ENCODE measurements at places on chromosomes 3 and 15. TPM values are rescaled to one million over a fixed set of nuclear protein-coding genes. Genes with fewer than 3 reads are reported as not detected.

DNA sequence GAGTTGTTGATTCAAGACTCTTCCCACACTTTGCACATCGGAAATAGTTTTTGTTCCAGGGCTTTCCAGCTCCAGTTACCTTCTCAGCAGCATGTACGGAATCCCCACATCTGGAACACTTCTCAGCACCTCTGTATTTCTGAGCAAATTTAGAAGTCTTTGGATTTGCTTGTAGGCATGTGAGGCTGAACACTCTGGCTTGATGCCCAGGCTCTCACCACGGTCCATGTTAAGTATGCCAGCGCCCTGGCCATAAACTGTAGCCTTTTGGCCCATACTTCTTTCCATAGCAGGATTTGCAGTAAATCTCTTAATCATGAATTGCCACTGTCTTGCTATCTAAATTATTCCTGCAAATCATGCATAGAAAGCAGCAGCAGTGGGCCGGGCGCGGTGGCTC, 24.4 kb downstream of the ATP2C1 start:
- no peak for DNase-seq

GRCh38 chr3:197507081-197507480, 48.7 kb downstream of the BDH1 start:
- DNase-seq: no peak

DNA sequence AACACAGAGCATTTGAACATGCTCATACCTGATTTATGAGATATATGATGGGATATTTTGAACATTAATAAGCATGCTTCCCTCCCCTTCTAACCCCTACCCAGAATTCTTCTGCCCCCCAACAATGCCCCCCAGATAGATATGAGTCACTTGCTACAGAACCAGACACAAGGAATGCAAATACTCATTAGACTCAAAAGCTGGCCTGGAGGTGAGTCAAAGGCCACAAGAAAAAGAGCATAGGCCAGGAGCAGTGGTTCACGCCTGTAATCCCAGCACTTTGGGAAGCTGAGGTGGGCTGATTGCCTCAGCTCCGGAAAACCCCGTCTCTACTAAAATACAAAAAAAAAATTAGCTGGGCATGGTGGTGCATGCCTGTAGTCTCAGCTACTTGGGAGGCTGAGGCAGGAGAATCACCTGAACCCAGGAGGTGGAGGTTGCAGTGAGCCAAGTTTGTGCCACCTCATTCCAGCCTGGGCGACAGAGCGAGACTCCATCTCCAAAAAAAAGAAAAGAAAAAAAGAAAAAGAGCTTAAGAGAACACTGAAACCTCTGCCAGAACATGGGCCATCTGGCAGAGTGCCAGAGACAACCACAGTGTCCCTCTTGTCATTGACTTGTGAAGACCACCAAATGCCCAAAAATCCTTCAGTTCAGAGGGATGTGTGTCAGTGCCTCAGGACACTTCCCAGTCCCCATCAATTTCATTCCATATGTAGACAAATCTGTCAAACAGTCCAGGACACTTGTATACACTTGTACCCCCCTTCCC, 3.9 kb upstream of the SH3GL3 start:
- no peak for DNase-seq

- no peak for DNase-seq
These were observed 17.7 kb downstream of the FEM1B start for GRCh38 chr15:68295014-68295805.

- DNase-seq: no peak
These were observed 14.1 kb downstream of the SYNM start for GRCh38 chr15:99118801-99119546.

DNA sequence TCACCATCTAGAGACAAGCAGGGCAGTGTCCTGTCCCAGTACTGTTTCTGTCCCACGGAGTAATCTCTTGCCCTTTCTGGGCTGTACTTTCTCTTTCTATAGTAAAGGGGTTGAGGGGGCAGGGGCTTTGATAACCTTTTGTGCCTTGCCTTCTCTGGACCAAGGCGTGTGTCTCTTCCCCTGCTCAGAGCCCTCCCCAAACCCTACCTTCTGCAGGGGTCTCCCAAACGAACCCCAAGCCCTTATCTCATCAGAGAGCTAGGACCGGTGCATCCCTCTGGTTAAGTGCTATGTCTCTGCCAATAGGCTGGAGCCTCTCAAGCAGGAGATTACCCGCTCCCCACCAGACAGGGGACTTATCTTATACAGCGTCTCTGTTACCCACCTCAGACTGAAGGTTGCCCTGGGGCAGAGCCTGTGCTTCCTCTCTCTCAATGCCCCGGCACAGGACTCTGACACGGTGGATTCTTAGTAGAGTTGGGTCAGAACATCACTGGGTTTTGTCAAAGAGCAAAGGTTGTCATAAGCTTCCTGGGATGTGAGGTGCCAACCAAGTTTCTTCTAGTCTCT, 2.9 kb downstream of the PLEKHO2 start:
- DNase-seq: peak; percentile 45

DNA sequence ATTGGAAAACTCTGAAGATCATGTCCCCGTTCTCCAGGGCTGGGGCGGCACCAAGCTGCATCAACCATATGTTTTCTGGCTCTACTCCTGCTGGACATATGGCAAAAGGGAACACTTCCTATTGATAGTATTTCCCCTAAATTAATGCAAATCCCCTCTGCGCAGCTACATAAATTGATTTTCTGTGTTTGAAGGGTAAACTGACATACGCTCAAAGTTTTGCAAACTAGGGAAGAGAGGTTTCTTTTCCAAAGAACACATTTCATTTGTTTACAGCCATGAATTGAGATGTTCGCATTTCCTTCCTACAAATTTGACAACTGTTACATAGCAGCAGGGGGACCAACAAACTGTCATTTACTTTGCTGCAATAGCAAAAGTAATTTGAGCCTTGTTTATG, 35.9 kb downstream of the CTXND1 start:
- DNase-seq: no peak

DNA sequence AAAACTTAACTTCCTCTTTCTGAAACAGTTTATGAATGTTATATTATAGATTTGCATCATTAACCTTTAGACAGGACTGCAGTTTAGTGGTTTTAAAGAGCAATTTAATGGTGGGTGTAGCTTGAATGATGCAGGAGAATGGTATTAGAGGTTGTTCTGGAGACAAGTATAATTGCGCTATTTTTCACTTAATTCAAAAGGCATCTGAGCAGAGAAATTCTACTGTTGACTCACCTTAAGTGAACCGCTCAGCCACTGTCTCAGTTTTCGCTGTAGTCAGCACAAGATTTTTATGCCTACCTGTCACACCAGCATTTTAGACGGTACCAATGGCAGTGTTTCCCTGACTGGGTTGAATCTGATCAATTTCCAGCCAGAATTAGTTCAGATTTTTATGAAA, 348.8 kb upstream of the DCBLD2 start:
- no peak for DNase-seq

DNA sequence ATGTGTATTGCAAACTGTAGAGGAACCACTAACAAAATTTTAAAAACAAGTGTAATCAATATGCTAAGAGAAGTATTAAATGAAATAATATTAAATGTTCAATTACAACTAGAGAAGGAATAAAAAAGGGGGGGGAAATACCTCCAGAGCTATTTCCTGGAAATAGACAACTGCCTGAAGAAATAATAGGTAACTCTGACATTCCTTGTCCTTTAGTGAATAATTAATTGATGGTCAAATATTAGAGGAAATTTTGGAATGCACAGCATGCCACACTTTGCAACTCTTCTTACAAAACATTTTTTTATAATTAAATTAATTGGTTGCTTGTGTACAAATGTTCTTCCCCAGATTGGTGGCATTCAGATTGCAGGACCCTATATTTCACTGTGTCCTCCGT, 342.6 kb upstream of the COL8A1 start:
- DNase-seq: no peak

DNA sequence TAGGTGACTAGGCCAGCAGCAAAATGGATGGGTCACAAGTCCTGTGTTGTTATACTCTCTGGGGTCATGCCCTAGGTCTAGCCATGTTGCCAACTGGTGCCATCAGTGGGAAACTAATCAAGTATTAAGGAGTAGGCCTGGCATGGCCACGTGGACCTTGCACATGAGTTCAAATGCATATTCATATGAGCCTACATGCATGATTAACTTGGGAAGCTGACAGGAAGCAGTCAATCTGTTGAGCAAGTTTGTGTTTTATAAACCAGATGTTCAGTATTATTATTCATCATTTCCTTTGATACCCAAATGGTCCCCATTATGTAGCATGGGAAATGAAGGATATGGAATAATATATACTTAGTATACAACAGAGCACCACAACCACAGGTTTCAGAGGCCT, 95.0 kb downstream of the LRTM1 start:
- no peak for DNase-seq

DNA sequence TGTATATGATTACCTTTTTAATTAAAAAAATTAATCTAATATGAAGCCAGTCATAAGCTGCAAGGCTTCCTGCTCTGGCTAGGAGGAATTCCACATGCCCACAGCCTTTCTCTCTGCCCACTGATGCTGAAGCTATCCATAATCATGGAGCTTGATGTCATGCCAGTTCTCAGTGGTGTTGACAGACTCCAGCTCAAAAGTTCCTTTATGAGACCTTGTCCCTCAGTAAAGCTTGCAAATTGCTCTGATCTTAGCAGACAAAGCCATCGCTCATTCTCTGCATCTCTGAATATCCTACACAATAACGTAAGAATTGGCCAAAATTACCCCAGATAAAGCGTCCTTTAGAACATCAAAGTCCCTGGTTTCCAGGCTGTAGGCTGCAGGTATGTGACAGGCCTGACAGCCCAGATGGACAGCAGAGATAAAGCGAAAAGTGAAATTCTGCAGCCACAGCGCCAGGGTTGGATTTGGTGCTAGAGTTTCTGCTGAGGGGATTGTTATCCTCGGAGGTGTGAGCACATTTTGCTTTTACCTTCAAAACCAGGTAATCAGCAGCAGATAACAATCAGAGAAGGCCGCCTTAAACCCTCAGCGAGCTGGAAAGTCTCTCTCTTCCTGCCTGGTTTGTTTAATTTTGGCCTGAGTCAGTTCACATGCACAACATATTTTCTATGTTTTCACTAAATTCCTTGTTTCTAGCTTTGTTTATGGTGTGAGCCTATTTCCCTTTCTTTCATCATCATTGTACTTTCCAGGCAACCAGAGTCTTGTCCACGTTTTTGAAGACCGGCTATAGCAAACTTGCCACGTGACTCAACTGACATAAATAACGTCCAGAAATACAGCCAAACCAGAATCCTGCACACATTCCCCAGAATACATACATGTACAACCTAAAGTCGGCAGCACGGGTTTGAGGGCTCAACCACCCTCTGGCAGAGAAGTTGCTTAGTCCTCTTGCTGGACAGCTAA, 36.6 kb upstream of the ALDH1A3 start:
- DNase-seq: no peak

DNA sequence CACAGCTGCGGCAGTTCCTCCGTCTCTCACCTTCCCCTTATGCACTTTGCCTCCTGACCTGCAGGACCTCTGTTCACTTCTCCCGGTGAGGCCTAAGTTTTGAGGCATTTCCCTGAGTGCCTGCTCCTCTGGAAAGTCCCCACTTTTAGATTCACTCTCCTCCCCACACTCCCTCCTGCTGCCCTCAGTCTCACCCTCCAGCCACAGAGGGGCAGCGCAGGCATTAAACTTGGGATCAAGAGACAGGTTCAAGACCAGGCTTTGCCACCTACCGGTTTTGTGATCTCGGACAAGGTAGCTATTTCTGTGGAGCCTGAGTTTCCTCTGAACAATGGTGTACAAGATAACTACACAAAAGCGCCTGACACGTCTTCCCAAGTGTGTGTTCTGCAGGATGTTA, 19.4 kb downstream of the SLC6A11 start:
- DNase-seq: no peak

GRCh38 chr3:155876037-155876436, 5.6 kb downstream of the GMPS start:
- DNase-seq: no peak

Gene NMNAT3
- total RNA-seq: 0.55 TPM

Gene CFAP91
- not detected for total RNA-seq

Gene GOLGA8T
- total RNA-seq: 1.3 TPM

Gene SNX22
- total RNA-seq: 0.58 TPM

Gene CPEB1
- total RNA-seq: 0.18 TPM

Gene MYZAP
- total RNA-seq: not detected

Gene NOP10
- total RNA-seq: 182 TPM
